ENCODE measurements at places on chromosomes 11 and 22.
A peak's percentile ranks its signal among the peaks of the same experiment; 100 is the strongest.

DNA sequence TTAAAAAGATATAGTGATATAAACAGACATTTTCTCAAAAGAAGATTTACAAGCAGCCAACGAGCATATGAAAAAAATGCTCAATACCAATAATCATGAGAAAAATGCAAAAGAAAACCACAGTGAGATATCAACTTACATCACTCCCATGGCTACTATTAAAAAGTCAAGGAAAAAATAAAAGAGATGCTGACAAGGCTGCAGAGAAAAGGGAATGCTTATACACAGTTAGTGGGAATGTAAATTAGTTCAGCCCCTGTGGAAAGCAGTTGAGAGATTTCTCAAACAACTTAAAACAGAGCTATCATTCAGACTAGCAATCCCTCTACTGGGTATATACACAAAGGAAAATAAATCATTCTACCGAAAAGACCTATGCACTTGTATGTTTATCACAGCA lies 97.1 kb upstream of the CARD18 start:
- DNase-seq: no peak

DNA sequence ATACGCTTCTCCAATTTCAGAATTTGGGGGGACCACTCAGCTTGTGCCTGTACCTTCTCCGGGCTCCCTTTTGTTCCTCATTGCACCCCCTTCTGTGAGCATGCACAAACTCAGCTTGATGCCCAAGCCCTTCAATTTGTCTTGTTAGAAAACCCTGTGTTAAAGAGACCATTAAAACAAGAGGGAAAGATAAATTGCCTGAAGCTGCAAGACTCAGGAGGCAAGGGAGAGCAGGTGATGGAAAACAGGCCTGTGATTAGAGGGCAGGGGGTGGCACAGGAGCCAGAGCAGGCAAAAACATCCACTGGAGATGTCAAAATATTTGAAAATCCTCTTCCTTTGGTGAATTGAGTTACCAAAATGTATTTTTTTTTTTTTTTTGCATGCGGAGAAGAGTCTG lies 121.7 kb downstream of the MIAT start:
- no peak for DNase-seq

- DNase-seq: no peak
Observed at GRCh38 chr11:95076416-95076815, 9.7 kb downstream of the SRSF8 start.

DNA sequence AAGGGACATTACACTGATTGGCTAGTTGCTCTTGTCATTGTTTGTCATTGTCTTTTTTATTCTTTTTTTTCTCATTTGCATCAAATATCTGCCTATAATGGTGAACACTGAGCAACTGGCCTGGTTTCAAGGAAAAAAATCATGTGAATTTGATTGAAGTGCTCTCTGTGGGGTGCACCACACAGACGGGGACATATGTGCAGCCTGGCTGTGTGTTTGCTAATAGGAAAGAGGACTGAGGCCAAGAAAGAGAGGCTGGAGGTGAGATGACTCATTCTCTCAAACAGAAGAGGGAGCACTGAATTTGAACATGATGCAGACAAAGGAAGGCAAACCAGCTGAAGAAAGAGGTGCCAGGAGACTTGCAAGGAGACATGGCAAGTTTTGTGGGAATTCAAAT lies 684.9 kb upstream of the CCDC90B start:
- DNase-seq: no peak

DNA sequence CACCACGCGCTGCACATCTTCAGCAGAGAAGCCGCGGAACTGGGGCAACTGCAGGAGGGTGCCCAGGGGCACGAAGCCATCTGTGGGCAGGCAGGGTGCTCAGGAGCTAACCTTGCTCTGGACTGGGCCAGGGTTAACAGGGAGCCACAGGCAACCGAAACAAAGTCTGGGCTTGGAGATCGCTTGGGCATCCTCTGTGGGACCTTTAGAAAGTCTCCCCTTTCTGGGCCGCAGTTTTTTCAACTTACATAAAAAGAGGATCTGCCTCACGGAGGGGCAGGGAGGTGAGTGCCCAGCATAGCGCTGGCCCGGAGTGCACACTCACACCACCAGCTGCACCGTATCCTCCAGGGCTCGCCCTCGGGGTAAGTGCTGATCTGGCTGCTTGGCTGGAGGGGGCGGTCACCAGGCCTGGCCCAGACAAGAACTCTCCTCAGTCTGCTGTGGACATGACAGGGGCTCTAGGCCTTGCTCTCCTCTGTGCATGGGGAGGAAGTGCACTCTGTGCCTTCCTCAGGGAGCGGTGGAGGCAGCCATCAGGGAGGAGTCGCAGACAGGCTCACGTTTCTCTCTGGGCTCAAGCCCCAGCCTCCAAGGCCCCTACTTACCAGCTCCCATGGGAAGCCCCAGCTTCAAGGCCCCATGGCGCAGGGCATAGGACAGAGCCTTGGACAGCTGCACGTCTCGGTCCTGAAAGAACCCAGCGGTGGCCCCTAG lies 937 bp downstream of the TRPT1 start:
- DNase-seq: no peak

GRCh38 chr11:74937696-74938475 lies 11.0 kb downstream of the XRRA1 start:
- no peak for DNase-seq

- DNase-seq: no peak
Observed at GRCh38 chr11:79406376-79406775, 34.5 kb downstream of the TENM4 start.

GRCh38 chr11:115190196-115190595 lies 314.0 kb downstream of the CADM1 start:
- no peak for DNase-seq

DNA sequence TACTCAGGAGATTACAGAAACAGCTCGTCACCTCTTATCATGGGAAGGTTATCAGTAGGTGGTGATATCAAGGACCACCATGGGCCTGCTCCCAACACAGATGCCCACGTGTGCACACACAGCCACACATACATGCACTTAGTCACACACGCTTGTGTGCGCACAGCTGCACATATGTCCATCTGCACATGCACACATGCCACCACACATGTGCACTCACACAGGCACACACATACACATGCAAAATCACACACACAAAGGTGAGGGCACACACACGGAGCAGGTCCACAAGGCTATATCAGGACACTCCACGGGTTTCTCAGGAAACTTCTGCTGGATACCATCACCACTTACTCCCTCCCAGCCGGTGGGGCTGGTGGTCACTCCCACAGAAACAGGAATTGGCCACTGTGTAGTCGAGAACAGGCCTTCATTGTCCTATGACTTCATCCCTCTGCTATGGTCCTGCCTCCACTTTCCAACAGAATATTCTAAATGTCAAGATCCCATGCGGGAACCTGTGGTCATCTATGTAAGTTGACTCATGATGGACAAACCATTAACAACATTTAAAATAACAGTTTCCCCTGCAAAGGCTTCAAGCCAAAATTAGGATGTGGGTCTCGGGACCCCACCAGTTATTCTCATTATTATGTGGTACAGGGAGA lies 2.2 kb downstream of the C11orf24 start:
- peak; percentile 76 for DNase-seq
